GM03348 (cell line): ENCODE measurements at places on chromosomes 5 and 9.

- no peak for DNase-seq
Observed at GRCh38 chr9:89484475-89485404, 13.2 kb downstream of the SEMA4D start.

DNA sequence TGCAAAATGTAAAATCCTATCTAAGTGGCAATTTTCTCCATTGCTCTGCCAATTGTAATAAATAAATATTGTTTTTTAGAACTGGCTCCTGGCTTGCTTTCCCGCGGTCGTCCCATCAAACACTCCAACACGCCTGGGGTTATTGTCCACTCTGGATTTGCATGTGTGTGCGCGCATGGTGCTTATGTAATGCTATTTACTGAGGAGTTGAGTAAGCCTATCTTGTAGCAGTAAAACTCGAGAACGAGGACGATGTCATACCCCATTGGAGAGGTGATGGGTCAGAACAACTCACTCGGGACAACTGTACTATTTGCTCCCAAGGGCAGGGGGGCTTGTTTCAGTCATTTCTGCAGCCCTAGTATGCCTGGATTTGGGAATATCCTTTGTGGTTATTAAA is 220.9 kb downstream of the PAX5 start:
- no peak for DNase-seq

DNA sequence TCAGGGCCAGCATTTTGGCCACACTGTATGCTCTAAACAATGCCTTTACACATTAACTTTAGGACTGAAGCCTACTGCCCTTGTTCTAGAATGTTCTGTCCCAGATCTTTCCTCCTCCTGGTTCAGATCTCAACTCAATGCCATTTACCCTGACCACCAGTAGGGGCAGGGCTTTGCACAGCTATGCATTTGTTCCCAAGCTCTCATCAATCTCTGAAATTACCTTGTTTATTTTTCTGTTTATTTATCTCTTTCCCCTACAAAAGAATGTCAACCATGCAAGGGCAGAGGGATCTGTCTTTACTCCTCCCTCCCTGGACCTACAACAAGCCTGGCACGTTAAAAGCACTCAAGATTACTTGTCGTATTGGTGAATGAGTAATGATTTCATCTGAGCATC is 612.9 kb downstream of the BNC2 start:
- peak; percentile 60 for DNase-seq

- no peak for DNase-seq
Observed at GRCh38 chr9:98967257-98967656, 23.6 kb downstream of the COL15A1 start.

DNA sequence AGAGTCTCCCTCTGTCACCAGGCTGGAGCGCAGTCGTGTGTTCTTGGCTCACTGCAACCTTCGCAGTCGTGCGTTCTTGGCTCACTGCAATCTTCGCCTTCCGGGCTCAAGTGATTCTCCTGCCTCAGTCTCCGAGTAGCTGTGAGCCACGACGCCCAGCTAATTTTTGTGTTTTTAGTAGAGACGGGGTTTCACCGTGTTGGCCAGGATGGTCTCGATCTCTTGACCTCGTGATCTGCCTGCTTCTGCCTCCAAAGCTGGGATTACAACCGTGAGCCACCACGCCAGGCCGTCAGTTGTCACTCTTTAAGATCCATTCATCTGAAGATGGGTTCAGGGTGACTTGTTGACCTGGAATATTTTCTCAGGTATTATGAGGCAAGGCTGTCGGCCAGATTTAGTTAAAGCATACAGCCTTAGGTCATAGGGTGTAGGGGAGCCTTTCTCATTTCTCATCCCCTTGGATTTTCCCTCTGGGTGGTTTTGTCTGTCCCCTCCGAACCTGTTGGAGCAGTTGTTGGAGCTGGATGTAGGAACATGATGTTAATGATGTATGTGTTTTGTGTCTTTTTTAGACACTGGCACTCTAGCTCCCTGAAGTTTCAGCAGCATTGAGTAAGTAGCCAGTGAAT is 1.6 kb downstream of the SLC22A5 start:
- DNase-seq: no peak

DNA sequence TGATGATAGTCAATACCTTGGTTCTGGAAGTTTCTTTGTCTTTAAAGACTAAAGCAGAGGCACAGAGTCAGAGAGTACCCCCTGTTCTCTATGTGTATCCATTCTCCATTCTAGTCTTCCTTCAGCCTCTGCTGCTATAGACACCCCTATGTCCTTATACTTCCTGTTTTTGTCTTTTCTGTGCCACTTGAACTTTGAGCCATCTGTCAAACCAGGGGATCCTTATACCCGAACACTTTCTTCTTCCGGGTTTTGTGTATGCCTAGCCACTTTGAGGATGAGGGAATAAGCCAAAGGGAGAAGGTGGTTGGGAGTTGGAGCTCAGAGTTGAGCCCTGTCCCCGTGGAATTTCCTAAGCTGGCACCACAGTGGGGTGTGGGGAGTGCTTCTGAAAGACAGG is 61.1 kb upstream of the IL6ST start:
- DNase-seq: no peak

DNA sequence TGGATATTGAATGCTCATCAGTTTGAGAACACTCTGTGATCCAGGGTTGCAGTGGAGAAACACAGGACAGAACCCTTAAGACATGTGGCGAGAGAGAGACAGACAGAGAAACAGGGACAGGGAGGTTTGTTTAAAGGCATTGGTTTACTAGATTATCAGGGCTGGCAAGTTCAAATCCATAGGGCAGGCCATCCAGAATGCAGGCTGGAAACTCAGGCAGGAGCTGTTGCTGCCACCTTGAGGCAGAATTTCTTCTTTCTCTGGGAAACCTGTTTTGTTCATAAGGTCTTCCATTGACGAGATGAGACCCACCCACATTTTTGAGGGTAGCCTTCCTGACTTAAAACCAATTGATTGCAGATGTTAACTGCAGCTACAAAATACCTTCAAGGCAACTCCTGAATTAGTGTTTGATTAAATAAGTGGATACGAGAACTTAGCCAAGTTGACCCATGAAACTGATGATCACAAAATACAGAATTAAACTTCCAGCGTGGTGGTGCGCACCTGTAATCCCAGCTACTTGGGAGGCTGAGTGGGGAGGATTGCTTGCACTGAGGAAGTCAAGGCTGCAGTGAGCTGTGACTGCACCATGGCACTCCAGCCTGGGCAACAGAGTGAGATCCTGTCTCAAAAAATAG is 55.9 kb downstream of the NSUN2 start:
- peak; percentile 73 for DNase-seq

DNA sequence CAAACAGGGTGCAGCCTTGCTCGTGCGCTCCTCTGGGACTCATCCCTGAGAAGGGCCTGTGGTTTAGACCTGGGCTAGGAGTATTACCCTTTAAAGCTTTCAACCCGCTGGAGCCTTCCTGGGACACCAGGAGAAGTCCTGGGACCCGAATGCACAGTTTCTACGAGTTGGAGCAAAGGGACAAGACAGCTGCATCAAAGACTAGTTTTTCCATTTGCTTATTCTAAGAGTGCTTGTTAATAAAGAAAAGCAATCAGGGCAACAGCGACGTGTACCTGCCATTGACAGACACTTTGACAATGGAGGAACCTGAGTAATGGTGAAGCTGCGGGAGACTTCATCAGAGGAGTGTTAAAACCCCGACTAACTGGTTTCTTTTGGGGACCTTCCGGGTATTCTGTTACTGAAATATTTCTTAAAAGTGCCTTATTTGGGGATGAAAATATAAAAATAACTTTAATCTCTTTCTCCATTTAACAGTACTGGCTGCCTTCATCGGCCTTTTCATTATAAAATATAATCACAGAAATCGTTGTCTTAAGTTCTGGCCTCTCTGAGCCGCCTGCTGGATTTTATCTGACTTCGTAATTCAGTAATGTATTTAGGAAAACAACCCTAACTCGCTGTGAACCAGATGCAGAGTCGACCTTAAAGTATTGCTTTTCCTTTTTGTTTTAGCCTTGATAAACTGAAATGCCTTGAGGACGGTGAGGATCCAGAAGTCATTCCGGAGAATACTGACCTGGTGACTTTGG is 732 bp downstream of the SNAPC3 start:
- DNase-seq: peak; percentile 47

GRCh38 chr9:89953824-89954615 is 349.2 kb downstream of the GADD45G start:
- no peak for DNase-seq

DNA sequence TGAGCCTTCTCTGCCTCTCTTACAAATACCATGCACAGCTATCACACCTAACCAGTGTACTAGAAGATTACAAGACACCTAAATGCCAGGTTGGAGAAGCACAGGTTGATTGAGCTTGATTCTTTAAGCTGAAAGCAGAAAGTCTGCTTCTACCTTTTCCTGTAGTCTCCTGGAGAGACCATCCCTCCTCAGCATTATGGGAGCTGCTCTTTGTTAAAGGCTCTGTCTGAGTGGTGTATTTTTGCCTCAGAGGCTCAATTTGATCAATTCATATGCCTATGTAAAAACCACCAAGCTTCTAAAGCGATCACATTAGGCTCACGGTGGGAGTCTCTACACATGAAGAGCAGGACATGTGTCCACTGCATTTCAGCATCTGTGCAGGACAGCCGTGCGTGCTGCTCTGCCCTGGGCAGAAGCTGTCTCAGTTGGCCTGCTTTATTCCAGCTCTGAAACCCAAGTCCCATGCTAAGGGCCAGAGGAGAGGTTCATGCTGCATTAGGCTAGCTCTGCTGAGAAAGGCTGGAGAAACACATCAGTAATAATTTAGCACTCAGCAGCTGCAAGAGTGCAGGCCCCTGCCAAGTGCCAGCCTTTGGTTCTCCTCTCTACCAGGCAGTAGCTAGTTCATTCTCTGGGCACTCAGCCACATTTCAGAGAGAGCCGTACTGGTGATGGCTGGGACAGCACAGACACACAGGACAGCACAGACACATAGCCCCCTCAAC is 41.7 kb downstream of the TMEM167A start:
- peak; percentile 5 for DNase-seq

- DNase-seq: peak; percentile 86
Observed at GRCh38 chr5:72107131-72107900, at the start of gene MAP1B. Gene MAP1B (plus strand): TSS chr5:72107475. CDS start chr5:72107532, 57 bp downstream.
